Omental fat pad (tissue), 4 donors: ENCODE measurements at places on chromosomes 2 and 18.

- DNase-seq, result no peak
Observed at GRCh38 chr2:237465515-237466148, 21.4 kb upstream of the MLPH start.

DNA sequence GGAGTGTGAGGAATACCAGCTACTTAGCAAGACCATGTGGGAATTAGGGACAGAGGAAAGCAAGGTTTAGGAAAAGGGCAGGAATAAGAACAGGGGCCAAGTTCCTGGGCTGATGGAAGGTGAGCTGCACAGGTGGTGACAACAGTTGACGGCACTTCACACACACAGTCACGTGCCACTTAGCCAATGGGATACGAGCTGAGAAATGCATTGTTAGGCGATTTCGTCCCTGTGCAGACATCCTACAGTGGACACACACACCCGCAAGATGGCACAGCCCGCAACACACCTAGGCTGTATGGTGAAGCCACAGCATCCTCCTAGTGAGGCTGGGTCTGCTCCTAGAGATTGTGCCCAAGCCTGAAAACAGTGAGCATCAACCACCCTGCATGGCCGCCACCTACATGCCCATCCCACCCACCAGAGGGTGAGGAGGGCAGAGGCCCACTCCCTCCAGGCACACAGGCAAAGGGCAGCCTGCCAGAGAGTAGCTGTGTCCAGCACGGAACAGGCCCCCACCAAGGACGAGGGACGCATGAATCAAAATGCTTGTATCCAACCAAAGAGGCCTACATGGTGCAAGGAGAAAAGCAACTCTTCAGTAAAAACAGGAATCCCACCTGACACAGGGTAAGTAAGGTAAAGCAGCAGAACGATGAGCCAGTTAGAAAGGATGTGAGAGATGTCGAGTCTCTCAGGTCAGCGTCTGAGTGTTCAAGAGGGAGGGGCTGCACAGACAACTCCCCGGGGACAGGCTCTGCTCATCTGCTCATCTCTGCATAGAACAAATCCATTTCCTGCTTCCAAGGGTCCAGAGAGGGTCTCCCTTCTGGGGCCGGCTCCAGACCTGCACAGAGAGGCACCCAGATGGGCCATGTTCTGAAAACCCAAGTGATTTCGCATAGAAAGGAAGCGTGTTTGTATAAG, 51.3 kb downstream of the ZNF516 start:
- no peak for DNase-seq

GRCh38 chr2:11244091-11244826, 89.0 kb downstream of the SLC66A3 start:
- DNase-seq, result no peak

- DNase-seq, result no peak
Observed at GRCh38 chr2:164551519-164551918, 69.8 kb downstream of the GRB14 start.

DNA sequence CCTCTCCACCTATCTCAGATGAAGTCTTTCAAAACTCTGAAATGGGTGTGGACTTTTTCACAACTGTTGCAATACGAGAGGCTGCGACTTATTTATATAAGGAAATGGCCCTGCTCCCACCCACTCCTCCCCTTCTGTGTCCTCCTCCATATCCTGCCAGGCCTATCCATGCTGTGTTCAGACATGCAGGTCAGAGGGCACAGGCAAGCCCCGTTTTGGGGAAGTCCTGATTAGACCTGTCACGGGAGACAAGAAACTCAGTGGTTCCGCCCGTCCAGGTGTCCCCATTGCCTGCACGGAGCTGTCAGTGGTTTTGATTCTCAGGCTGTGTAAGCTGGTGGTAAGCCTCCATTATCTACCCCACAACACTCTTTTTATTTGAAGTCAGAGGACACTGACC, 99.6 kb upstream of the MGAT5 start:
- no peak for DNase-seq

DNA sequence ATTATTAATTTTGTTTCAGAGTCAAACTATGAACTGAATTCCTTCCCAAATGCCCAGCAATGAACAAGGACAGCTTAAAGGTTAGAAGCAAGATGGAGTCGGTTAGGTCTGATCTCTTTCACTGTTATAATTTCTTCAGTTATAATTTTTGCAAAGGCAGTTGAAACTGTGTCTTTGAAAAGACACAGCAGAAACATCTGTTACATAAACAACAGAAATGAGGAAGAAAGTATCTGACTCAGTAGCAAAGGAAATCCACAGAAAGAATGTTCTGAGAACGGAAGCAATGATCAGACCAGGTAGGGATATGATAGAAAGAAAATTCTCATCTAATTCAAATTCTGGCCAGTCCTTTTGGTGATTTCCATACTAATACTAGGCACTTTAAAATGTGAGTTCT, 5.2 kb upstream of the RMC1 start:
- no peak for DNase-seq

DNA sequence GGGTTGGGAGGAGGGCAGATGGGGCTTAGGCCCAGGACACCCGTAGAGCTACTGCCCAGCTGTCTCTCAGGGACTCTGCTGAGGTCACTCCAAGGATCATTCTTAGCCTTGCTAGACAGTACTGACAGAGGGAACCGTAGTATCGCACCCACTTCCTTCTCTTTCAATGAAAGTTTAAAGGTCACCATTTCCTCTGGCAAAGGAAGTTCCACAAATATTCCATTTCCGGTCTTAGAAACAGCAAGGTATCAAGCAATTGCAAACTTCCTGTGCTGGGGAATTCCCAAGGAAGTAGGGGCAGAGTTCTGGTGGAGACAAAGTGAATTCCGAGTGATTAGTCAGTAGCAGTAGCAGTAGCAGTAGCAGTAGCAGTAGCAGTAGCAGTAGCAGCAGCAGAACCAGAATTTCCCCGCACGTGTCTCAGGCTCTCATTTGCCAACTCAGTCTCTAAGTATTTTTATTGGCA, 24.7 kb downstream of the IL1B start:
- no peak for DNase-seq

- DNase-seq, result no peak
Observed at GRCh38 chr2:11691076-11691660, 21.2 kb upstream of the NTSR2 start.

DNA sequence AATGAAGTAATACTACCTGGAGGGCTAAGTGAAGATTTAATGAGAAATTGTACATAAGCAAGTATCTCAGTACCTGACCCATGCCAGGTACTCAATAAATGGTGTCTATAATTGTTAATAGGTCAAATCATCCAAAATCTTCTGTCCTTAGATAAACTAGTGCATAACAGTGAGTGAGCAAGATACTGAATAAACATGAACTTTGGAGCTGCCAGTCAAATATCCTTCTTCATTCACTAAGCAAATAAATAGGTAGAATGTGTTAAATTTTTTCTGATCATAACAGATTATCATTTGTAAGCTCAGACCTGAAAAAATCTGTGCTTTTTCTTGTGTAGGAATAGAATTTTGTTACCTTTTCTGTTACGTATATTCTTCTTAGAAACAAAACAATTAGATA, 39.6 kb downstream of the RAB3GAP1 start:
- DNase-seq, result no peak

- DNase-seq, result no peak
Observed at GRCh38 chr2:106996171-106996769, 110.3 kb upstream of the ST6GAL2 start.

GRCh38 chr2:137987011-137987410, 22.7 kb downstream of the HNMT start:
- DNase-seq, result no peak

- DNase-seq, result no peak
Observed at GRCh38 chr2:180101846-180102245, 94.7 kb upstream of the CWC22 start.

DNA sequence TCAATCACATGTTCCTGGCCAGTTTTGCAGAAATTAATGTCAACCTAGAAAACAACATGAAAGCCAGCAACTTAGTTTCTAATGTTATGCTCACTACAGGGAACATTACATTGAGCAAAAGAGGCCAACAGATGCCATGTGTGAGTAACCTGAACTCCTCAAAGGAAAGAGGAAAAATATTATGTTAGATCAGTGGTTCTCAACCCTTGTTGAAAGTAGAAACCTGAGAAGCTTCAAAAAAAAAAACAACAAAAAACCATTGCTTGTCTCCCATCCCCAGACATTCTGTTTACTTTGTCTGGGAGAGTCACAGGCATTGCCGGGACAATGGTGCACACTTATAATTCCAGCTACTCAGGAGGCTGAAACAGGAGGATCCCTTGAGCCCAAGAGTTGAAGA, 57.7 kb downstream of the METTL4 start:
- DNase-seq, result no peak

GRCh38 chr2:188364033-188364630, 72.5 kb downstream of the GULP1 start:
- DNase-seq, result no peak

DNA sequence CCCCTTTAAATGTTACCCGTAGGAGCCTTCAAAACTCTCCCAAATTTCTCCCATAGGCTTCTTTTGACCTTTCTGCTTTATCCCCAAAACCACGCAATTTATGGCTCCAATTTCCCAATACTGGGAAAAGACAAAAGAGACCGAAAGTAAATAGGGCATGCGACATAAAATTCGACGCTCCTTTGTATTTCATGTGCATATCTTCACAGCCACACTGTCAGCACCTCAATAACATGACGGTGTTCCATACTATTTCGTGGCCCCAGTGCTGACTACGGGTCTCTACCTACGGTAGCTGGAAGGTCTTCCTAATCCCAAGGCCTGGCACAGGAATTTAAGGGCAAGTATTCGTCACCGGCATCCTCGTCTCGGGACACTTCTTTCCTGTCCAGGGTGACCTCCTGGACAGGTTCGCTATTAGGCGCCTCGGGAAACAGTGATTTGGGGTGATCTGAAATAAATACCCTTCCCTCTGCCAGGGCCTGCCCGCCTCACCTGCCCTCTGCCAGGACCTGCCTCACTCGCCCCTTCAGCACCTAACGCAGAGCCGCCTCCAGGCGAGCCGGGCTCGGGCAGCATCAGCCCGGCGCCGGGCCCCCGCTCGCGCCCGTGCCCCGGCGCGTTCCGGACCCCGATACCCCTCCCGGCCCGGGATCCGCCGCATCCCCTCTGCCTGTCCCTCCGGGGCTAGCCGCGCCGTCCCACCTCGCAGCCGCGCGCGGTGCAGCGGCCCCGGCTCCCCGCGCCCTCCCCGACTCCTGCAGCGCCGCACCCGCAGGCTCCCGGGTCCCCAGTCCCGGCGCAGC, 680 bp downstream of the DTNB start:
- DNase-seq, result no peak

- DNase-seq, result no peak
Observed at GRCh38 chr2:38073211-38074057, 2.5 kb downstream of the CYP1B1 start.

DNA sequence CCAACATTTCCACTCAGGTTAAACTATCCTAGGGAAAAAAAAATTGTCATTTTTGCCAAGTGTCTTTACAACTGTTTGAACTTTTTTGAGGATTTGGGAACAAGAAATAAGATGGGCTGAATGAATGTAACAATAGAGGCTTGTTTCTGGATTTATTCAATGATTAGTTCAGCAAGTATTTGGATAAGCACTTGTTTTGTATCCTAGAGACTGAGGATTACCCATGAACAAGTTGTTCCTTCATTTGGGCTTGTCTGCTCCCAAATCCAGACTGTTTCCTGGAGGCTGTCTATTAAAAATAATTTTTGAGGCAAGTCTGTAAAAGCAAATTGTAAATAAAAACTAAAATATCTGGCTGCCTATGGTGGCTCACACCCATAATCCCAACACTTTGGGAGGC, 62.0 kb upstream of the CSRNP3 start:
- no peak for DNase-seq

- no peak for DNase-seq
Observed at GRCh38 chr18:3717376-3718025, 267.5 kb downstream of the TGIF1 start.

DNA sequence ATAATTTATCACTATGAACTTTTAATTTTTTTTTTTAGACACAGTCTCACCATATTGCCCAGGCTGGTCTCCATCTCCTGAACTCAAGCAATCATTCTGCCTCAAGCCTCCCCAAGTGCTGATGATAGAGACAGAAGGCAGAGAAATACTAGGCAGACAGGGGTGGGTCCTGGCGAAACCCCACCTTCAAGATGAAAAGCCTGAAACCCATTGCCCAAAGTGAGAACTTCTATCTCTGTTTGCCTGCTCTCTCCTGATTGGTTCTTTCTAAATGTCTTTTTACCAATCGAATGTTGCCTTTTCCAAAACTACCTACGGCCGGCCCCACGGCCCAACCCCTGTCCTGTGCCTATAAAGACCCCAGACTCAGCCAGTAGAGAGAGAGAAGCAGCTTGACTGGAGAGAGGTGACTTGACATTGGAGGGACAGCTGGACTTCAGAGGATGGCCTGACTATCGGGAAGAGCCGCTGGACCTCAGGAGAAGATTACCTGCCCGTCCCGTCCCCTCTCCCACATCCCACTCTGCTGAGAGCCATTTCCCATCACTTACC, 21.9 kb downstream of the PRKD3 start:
- DNase-seq, result no peak

DNA sequence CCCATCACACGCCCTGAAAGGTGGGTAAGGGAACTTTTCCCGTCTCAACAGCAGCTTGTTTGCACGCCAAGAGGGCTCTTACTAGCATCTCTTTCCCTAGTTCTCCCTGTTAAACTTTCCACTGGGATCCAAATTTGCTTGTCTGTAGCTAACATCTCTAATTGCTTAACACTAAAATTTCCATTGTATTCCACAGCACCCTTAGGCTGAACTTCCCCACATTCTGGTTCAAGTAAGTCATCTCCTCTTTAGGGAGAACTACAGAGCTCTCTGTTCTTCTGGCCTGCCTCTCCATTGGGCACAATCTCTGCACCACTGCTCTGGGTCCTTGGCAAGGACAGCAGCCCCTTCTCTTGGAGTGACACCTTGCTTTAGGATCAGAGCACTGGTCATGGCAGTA, 24.0 kb downstream of the UNC50 start:
- DNase-seq, result no peak

GRCh38 chr18:13555192-13555591, 171.2 kb downstream of the FAM210A start:
- no peak for DNase-seq

GRCh38 chr18:75809926-75810255, 382.4 kb upstream of the SMIM21 start:
- no peak for DNase-seq

GRCh38 chr2:203740871-203741281, 34.4 kb downstream of the CD28 start:
- no peak for DNase-seq

GRCh38 chr2:135818937-135819610, 17.9 kb downstream of the LCT start:
- DNase-seq, result no peak

GRCh38 chr2:3647831-3648651, 10.0 kb upstream of the ALLC start:
- no peak for DNase-seq

- no peak for DNase-seq
Observed at GRCh38 chr2:237057893-237058300, 27.8 kb upstream of the COPS8 start.

DNA sequence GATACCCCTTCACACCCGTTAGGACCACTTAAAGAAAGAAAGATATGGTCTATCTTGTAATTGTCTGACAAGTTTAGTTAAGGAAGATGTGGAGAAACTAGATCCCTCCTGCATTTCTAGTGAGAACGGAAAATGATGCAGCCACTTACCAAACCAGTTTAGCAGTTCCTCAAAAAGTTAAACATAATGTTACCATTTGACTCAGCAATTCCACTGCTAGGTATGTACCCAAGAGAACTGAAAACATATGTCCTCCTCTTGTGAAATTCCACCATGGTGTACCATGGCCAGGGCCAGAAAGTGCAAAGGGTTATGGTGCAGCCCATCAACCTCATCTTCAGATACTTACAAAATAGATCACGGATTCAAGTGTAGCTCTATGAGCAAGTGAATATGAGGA, 79.0 kb upstream of the ID2 start:
- no peak for DNase-seq

- no peak for DNase-seq
Observed at GRCh38 chr2:41414486-41415230, 633.2 kb upstream of the PKDCC start.
